Activated CD4-positive, alpha-beta memory T cell treated with anti-CD3 and anti-CD28 coated beads, Interleukin-2, amount 10 ng/mL, durations not matched to agents 7 days and 5 days (primary cell): ENCODE measurements at places on chromosomes 6 and 20.
A peak's percentile ranks its signal among the peaks of the same experiment; 100 is the strongest.

DNA sequence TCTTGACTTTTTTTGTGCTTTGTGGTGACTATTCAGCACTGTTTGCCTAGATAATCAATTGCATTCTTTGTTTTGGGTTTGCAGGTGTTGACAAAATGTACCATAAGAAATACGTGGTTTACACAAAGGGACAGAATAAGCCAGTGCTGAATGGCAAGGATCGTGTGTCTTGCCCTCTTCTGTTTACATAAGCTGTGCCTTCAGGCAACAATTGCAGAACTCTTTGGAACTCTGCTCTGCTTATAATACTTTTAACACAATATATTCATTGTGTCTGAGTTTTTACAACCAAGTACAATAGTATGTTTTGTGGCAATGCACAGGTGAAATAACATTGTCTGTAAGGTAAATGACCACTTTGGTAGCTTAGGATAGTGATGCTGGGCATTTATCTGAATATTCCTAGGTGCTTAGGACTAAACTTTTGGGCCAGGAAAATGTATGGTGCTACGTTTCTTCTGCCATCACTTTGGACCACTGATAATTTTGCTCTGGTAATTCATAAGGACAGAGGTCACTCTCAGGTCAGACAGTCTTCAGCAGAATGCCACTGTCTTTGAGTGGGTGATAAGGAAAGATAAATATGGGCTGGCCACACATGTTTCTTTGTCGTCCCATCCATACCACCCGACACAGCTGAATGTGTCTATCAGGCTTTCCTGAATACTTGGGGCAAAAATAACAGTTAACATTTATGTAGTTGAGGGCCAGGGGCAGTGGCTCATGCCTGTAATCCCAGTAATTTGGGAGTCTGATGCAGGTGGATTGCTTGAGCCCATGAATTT lies 344.6 kb upstream of the IMPG1 start:
- DNase-seq = no peak

DNA sequence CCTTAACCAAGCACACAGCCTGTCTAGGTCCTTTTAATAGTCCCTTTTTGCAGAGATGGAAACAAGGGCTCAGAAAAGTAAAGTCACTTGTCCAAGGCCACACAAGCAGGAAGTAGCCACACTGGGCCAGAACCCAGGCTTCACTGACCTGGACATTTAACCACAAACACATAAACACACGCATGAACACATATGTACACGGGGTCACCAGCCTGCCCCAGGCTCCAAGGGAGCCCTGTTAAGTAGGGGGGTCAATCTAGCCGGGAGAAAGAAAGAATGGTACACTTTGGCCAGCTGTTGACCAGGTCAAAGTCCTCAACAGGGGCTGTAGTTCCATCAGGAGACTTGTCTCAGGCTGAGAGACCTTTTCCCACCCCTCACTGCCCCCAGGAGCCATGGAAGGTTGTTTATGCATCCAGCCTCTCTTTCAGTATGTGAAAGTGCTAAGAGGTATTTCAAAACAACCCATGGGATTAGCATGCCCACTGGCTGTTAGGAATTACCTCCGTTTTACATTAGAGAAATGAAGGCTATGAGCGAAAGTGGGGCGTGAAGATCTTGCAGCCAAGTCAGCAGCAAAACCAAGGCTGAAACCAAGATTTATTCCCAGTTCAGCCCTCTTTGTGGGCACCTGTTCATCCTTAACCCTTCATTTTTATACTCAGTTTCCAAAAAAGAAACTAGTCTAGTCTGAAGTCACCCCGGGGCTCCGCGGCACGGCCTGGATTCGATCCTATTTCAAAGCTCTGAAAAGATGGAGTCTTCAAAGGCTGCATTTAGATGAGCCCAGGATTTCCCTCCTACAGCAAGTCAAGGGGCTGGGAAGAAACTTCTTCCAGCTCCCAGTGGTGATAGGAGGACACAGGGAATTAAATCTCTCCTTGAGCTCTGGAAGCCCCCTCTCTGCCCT lies 9.8 kb downstream of the SDC4 start:
- no peak for DNase-seq

- no peak for DNase-seq
Observed at GRCh38 chr6:169844946-169845345, 93.5 kb downstream of the ERMARD start.

- DNase-seq = no peak
Observed at GRCh38 chr20:33785503-33785902, 25.6 kb upstream of the CHMP4B start.

DNA sequence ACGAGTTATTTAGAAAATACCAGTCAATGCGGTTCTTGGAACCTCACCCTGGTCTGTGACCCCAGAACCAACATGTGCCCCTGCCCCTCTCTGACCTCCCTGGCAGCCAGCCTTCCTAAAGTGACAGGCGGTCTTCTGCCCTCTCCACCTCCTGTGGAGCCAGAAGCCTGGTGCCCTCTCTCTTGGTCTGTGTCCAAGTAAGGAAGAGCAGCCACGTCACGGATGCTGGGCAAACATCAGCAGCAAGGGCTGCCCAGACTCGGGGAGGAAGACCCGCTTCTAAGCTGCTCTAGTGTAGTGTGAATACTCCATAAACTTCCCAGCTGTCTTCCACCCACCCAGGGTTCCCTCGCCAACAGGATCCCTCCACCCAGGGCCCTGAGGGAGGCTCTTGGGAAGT lies 272.4 kb downstream of the BMP7 start:
- DNase-seq = no peak

GRCh38 chr20:25233016-25233772 lies 14.7 kb upstream of the PYGB start:
- DNase-seq = no peak

DNA sequence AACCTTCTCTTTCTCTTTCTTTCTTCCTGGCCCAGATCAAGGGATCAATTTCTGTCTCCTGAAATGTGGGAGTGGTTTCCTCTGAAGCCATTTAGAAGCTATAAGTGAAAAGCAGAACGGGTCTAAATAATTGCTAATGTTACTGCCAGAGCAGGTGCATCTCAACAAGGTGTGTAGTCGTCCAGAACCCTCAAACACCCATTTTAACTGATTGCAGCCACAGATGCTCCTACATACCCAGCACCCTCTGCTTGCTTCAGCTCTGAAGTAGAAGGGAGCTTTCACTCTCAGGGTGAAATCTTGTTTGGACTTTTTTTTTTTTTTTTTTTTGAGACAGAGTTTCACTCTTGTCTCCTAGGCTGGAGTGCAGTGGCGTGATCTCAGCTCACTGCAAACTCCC lies 592.1 kb upstream of the ARID1B start:
- DNase-seq = no peak

- no peak for DNase-seq
Observed at GRCh38 chr6:16717275-16717942, 43.9 kb downstream of the ATXN1 start.

DNA sequence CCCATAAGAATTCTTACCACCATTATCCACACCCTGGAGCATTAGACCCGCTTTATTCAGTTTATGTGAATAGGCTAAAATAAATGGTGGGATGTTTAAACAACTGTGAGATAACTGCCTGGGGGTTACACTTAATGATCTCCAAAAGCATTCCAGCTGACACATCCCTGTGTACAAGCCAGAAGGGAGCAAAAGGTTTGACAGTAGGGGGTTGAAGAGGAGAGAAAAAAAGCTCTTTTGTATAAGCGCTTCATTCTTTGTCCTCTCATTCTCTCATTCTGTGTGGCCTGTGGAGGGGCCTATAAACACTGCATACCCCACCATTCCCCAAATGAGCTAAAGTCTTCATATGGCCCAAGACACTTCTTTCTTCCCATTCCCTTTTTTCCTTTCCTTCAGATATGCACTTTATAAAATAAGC lies 30.8 kb upstream of the COL21A1 start:
- DNase-seq = no peak

DNA sequence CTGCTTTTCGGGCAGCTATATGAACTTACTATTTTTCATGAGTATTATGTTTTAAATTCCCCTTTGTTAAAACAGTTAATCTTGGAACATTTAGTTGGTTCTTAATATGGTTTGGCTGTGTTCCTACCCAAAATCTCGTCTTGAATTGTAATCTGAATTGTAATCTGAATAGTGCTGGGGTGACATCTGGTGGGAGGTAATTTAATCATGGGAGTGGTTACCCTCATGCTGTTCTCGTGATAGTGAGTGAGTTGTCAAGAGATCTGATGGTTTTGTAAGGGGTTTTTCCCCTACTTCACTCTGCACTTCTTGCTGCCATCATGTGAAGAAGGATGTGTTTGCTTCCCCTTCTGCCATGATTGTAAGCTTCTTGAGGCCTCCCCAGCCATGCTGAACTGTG lies 305.4 kb upstream of the MAP3K7 start:
- no peak for DNase-seq

DNA sequence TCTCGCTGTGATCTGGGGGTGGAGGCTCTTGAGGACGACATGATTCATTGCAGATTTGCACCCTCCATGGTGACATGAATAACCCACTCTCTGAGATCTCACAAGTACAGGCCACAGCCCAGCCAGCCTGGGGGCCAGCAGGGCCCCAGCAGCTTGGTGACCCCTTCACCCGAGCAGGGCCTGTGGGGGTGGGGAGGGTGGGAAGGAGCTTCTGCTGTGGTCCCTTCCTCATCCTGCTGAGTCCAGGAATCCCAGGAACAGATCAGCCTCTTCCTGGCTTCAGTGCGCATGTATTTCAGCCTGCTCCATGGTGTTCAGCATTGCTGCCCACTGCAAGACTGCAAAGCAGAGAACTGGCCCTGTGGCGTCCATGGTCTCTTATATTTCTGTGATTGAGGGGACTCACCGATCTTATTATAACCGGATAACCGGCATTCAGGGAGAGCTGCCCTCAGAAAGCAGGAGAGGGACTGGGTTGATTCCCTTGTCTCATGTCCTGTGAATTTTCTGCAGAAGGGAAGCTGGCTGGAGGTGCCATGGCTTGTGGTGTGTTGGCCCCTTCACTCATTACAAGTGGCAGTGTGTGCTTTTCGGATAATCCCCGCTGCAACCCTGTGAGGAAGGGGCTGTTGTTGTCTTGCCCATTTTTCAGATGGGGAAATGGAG lies 118.8 kb upstream of the FRMD1 start:
- DNase-seq = no peak

DNA sequence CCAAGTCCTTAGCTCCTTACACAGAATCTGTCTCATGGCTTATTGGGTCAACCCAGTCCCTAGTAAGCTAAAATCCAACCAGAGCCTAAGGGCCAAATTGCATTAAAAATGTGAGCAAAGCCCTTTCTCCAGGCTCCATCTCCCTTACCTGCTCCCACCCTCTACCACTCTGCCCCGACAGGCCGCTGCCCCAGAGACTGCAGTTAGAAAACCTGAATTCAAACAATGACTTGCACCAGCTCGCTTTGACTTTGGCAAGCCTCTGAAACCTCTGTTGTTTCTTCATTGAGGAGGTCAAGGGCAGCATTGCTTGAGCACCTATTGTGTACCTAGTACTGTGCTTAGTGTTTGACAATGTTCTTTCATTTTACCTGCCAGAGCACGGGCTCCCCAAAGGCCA lies 188.1 kb upstream of the PMEPA1 start:
- DNase-seq = no peak

DNA sequence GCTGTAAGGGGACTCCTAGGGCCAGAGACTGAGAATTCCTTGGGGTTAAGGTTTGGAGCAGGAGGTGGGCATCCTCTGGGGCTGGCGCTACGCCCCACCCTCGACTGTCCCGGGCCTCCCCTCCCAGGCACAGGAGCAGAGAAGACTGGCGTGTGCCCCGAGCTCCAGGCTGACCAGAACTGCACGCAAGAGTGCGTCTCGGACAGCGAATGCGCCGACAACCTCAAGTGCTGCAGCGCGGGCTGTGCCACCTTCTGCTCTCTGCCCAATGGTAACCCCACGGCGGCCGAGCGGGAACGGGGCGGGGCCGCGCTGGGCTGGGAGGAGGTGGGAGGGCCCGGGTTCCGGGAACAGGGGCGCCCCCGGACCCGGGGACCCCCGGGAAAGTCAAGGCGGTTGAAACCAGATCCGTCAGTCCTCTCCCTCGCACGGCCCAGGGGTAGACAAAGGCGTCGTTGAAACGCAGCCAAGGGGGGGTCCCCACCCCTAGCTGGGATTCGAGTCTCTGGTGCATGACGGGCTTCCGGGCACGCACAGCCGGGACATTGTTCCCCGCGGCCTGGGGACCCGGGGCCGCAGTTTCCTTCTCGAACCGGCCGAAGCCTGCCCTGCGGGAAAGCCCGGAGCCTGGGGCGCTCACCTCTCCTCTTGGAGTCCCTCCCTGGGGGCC lies 844 bp downstream of the WFDC2 start:
- no peak for DNase-seq

- DNase-seq = no peak
Observed at GRCh38 chr6:145491126-145491525, 244.2 kb downstream of the EPM2A start.

- DNase-seq = peak; percentile 32
Observed at GRCh38 chr20:63850689-63851547, 10.4 kb upstream of the ABHD16B start.

GRCh38 chr6:32829495-32829894 lies 9.0 kb downstream of the TAP2 start:
- DNase-seq = no peak

DNA sequence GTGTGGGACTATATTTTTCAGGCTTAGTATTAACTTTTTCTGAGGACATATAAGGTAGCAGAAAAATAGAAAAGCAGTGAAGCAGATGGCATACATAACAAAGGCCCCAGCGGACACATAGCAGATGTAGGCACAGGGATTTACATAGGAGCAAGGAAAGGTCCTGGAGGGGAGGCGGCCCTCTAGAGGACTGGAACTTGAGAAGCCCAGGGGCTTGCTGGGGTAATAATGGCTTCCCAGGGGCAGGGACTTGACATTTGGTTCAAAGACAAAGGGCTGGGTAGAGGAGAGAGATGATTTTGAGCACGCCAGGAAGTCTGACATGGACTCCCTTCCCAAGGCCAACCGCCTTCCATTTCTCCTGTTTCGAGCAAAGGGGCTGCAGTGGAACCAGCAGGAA lies 31.7 kb upstream of the OSTM1 start:
- no peak for DNase-seq

DNA sequence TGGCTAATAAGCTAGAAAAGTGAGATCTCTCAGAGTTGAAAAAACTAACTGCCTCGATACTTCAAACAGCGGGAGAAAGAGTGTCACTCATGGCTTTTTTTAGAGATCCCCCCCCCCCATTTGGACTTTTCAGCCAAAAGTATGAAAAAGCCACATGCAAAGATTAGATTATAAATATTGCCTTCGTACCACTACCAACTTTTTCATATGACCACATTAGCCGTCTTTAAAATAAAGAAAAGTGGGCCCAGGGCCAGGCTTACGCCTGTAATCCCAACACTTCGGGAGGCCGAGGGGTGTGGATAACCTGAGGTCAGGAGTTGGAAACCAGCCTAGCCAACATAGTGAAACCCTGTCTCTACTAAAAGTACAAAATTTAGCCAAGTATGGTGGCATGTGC lies 4.4 kb downstream of the PGK2 start:
- no peak for DNase-seq
